Mesothelial cell of epicardium (in vitro differentiated cells): ENCODE measurements at places on chromosomes 2 and 18.

- peaks cover 16% of the 10 kb centered on the region for H3K27me3 ChIP-seq
- H3K4me1 ChIP-seq: peaks cover 14% of the 10 kb centered on the region
- no peak overlapping the region for H3K27ac ChIP-seq
- H3K36me3 ChIP-seq: peaks cover 68% of the 10 kb centered on the region
- H3K4me3 ChIP-seq: no peak overlapping the region
- DNase-seq: no peak
These were observed 234.8 kb downstream of the ALPK2 start for GRCh38 chr18:58394046-58394445.

GRCh38 chr2:60612033-60612432 is 58.6 kb upstream of the BCL11A start:
- H3K27ac ChIP-seq: no peak overlapping the region
- H3K27me3 ChIP-seq: no peaks in the 10 kb centered on the region
- no peaks in the 10 kb centered on the region for H3K36me3 ChIP-seq
- peaks cover 24% of the 10 kb centered on the region for H3K4me1 ChIP-seq
- no peak for DNase-seq
- no peak overlapping the region for H3K4me3 ChIP-seq

DNA sequence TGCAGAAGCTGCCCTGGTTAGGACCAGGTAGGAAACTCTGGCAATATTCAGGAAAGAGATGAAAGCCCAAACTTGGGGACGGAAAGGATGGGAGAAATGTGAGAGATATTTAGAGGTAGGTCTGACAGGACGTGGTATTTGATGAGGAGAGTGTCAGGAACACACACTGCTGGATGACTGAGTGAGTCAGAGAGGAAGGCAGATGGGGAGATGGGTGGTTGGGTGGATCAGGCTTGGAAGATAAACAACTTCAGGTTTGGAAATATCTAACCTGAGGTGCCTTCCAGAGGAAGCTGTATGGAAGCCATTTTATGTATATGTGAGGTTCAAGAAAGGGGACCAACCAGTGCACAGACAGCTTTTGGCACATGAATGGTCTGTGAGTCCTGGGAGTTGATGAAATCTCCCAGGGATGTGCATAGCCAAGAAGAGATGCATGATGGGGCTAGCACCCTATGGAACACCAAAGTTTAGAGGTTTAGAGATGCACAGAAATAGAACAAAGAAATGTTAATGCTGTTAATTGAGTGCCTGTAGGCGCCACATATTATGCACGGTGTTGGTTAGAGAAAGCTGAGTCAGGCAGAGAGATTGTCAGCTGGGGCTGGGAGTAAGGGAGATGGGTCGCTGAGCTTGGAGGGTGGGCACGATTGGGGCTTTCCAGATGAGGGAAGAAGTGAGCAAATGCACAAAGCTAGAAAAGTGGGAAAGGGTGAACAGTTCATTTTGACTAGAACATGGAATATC is 101.0 kb downstream of the VIT start:
- H3K36me3 ChIP-seq: no peaks in the 10 kb centered on the region
- H3K4me3 ChIP-seq: no peak overlapping the region
- no peak for DNase-seq
- H3K27ac ChIP-seq: no peak overlapping the region

DNA sequence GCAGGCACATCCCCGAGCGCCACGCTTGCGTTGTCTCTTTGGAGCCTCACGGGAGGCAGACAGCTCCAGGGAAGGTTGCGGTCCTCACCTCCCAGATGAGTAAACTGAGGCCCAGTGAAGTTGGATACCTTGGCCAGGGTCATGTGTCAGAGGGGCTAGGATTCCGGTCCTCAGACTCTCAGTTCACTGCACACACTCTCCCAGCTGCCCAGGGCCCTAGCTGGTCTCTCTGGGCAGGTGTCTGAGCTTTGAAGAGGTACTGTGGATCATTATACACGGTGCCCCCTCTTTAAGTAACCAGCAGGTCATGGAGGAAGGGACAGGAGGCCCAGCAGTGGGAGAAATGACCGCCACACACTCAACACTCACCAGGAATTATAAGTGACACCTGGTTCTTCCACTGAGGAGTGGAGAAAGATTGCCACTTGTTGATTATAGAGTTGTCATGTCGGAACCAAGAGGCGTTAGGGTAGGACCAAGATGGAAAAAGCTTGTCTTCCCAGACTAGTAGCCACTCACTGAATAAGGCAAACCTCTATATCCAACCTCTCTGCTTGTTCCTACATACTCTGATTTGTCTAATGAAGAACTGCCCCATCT is 588 bp downstream of the TMEM214 start:
- H3K4me3 ChIP-seq: peak overlapping the region; percentile 95
- H3K4me1 ChIP-seq: peaks cover 27% of the 10 kb centered on the region
- peaks cover 7% of the 10 kb centered on the region for H3K36me3 ChIP-seq
- H3K27me3 ChIP-seq: no peaks in the 10 kb centered on the region

GRCh38 chr2:52859065-52859464 is 908.5 kb upstream of the CHAC2 start:
- no peak for DNase-seq
- H3K4me1 ChIP-seq: no peaks in the 10 kb centered on the region
- H3K27ac ChIP-seq: no peak overlapping the region
- no peaks in the 10 kb centered on the region for H3K36me3 ChIP-seq
- H3K4me3 ChIP-seq: no peak overlapping the region
- H3K27me3 ChIP-seq: no peaks in the 10 kb centered on the region

- no peak overlapping the region for H3K27ac ChIP-seq
- no peaks in the 10 kb centered on the region for H3K36me3 ChIP-seq
- no peak for DNase-seq
- peaks cover 36% of the 10 kb centered on the region for H3K27me3 ChIP-seq
These were observed 20.0 kb upstream of the ASB18 start for GRCh38 chr2:236284208-236284607.

- no peak overlapping the region for H3K4me3 ChIP-seq
- H3K27ac ChIP-seq: no peak overlapping the region
- DNase-seq: no peak
- H3K4me1 ChIP-seq: peaks cover 3% of the 10 kb centered on the region
- H3K27me3 ChIP-seq: no peaks in the 10 kb centered on the region
These were observed 1367.3 kb upstream of the TMEFF2 start for GRCh38 chr2:193562031-193562430.

GRCh38 chr2:14358774-14359173 is 273.7 kb upstream of the LRATD1 start:
- peak overlapping the region; percentile 74 for H3K27ac ChIP-seq
- peaks cover 3% of the 10 kb centered on the region for H3K4me1 ChIP-seq
- no peak overlapping the region for H3K4me3 ChIP-seq

DNA sequence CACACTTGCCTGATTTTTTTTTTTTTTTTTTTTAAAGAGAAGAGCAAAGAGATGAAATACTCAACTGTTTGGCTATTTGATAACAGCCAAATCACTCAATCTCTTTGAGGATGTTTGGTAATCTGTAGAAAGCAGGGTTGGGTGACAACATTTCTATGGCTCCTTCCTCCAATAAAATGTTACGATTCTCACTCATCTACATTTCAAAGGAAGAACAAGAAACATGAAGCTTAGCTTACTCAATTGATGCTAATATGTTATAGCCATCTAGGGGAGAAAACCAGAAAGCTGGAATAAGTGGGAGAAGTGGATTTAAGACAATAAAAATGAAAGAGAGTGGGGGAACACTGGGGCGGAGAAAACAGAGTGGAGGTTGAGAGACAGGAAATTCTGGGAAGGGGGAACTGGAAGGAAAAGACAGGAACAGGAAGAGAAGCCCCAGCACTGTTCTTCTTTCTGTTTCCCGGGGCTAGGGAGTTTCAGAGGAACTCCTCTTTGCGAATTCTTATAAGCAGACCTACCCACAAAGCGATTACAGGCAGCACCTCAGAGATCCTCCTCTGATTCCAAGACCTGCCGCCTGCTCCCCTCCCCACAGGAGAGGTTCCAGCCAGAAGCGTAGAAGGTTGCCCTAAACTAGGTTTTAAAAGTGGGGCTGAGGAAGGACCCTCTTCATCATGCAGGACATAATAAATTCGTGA is 13.3 kb downstream of the ST3GAL5 start:
- no peaks in the 10 kb centered on the region for H3K36me3 ChIP-seq
- H3K4me1 ChIP-seq: peaks cover 2% of the 10 kb centered on the region
- no peaks in the 10 kb centered on the region for H3K27me3 ChIP-seq

DNA sequence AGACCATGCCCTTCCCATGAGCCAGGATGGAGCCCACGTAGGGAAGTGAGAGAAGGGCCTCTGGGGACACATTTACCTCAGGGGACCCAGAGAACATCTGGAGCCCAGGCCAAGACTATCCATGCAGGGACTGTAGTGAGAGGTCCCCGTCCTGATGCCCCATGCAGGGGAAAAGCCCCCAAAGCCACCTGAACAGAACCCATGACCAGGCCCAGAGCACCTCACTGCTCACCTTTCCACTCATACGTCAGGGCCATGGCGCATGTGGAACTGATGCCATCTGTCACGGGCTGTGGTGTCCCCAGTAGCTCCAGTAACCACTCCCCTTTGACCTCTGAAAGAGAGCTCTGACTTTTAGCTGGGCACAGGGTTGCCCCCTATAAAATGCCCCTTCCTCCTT is 106.5 kb upstream of the TEX51 start:
- no peaks in the 10 kb centered on the region for H3K36me3 ChIP-seq
- H3K4me1 ChIP-seq: no peaks in the 10 kb centered on the region
- no peak for DNase-seq
- H3K27me3 ChIP-seq: peaks cover 65% of the 10 kb centered on the region
- H3K4me3 ChIP-seq: no peak overlapping the region
- H3K27ac ChIP-seq: no peak overlapping the region

DNA sequence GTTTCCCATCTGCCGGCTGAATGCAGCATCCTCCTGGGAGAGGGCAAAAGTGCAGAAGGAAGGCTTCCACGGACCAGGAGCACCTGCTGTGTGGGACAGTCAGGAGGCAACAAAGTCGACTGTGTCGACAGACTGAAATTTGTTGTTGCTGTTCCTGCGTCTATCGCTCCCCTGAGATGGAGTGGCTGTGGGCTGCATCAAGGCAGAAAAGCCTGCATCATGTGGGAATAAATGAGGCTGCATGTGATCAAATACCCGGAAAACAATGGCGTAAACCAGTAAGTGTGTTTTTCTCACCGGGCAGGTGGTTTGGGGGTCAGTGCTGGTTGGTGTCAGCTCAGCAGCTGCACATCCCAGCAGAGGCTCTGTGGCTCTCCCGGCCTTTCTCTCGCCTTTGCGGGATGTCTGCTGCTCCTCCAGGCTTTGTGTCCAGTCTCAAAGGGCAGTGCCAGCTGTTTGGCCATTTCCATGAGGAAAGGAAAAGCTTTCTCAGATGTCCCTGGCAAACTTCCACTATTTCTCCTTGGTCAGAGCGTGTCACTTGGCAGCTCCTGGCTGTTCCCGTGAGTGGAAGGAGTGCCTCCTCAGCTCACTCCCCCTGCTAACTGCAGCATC is 262.4 kb downstream of the NDUFA10 start:
- DNase-seq: no peak
- H3K4me3 ChIP-seq: no peak overlapping the region
- peaks cover 7% of the 10 kb centered on the region for H3K4me1 ChIP-seq
- H3K27ac ChIP-seq: no peak overlapping the region

- H3K27me3 ChIP-seq: peaks cover 27% of the 10 kb centered on the region
- H3K36me3 ChIP-seq: no peaks in the 10 kb centered on the region
- no peak overlapping the region for H3K27ac ChIP-seq
- no peaks in the 10 kb centered on the region for H3K4me1 ChIP-seq
- DNase-seq: no peak
These were observed 5.7 kb downstream of the FAM237A start for GRCh38 chr2:206647985-206648384.

GRCh38 chr2:54457323-54458023 is 1.3 kb downstream of the SPTBN1 start:
- peak overlapping the region; percentile 88 for H3K27ac ChIP-seq
- no peak for DNase-seq
- H3K36me3 ChIP-seq: no peaks in the 10 kb centered on the region
- no peaks in the 10 kb centered on the region for H3K27me3 ChIP-seq
- peak overlapping the region; percentile 89 for H3K4me3 ChIP-seq

GRCh38 chr2:149226790-149227189 is 103.6 kb upstream of the LYPD6 start:
- no peak for DNase-seq
- H3K27ac ChIP-seq: no peak overlapping the region
- peaks cover 36% of the 10 kb centered on the region for H3K4me1 ChIP-seq
- no peaks in the 10 kb centered on the region for H3K27me3 ChIP-seq
- no peak overlapping the region for H3K4me3 ChIP-seq
- no peaks in the 10 kb centered on the region for H3K36me3 ChIP-seq

DNA sequence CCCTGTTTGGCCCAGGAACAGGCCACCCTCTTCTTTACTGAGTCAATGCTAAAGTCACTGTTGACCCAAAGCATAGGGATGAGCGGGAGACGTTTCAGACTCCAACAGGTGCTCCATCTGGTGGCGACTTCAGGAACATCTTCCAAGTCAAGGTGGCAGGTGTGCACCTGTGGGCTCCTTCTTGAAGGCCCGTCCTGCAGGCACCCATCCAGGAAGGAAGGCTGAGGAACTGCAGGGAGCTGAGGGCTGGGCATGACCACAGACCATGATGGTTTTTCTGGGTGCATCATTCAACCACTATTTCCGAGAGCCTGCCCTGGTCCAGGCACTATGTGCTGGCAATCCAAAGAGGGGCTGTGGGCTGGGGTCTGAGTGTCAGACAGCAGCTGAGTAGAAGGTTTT is 142.8 kb downstream of the NDUFA10 start:
- no peak overlapping the region for H3K4me3 ChIP-seq
- H3K27me3 ChIP-seq: peaks cover 2% of the 10 kb centered on the region
- H3K4me1 ChIP-seq: peaks cover 30% of the 10 kb centered on the region
- no peak for DNase-seq
- peak overlapping the region; percentile 75 for H3K27ac ChIP-seq

- H3K4me1 ChIP-seq: peaks cover 7% of the 10 kb centered on the region
- no peak for DNase-seq
- peaks cover 2% of the 10 kb centered on the region for H3K27me3 ChIP-seq
- H3K36me3 ChIP-seq: no peaks in the 10 kb centered on the region
These were observed 95.4 kb downstream of the SOCS6 start for GRCh38 chr18:70384181-70384790.

GRCh38 chr2:85744741-85745601 is 8.8 kb upstream of the ATOH8 start:
- H3K4me3 ChIP-seq: no peak overlapping the region
- peaks cover 7% of the 10 kb centered on the region for H3K27me3 ChIP-seq
- H3K36me3 ChIP-seq: peaks cover under 1% of the 10 kb centered on the region
- H3K27ac ChIP-seq: peak overlapping the region; percentile 75
- H3K4me1 ChIP-seq: peaks cover 55% of the 10 kb centered on the region
- no peak for DNase-seq

GRCh38 chr18:44887227-44887631 is 206.5 kb downstream of the SETBP1 start:
- H3K4me1 ChIP-seq: peaks cover 8% of the 10 kb centered on the region
- DNase-seq: no peak
- H3K27ac ChIP-seq: no peak overlapping the region
- H3K36me3 ChIP-seq: peaks cover 17% of the 10 kb centered on the region
- no peaks in the 10 kb centered on the region for H3K27me3 ChIP-seq
